ENCODE measurements at places on chromosomes 7 and 10.

GRCh38 chr7:30225863-30226613 lies 58.4 kb upstream of the ZNRF2 start:
- peak; percentile 100 for DNase-seq

- DNase-seq, result no peak
Observed at GRCh38 chr7:28957064-28957750, 923 bp downstream of the TRIL start.

GRCh38 chr10:91077549-91078071 lies 142.9 kb upstream of the PCGF5 start:
- DNase-seq, result peak; percentile 87

- DNase-seq, result no peak
Observed at GRCh38 chr10:123552760-123553554, 113.2 kb upstream of the GPR26 start.

- peak; percentile 79 for DNase-seq
Observed at GRCh38 chr10:27558612-27559020, 54.5 kb downstream of the RAB18 start.

- no peak for DNase-seq
Observed at GRCh38 chr10:122553341-122553740, 7.2 kb upstream of the DMBT1 start.

DNA sequence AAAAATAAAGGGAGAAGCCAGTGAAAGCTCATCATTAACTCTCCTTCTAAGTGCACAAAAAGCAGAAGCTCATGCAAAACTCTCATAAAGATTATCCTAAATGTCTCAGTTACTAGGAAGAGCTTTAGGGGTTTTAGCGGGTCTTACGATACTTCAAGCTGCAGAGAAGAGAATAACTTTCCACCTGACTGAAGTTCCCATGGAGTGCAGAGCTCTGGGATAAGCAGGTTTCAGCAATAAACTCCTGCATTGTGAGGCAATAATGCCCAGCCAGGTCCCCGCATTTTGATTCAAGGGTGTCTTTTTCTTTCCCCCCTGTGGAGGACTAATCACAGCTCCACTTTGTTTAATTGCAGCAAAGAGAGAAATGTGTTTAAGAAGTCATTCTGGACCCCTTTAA lies 241.9 kb upstream of the SP8 start:
- no peak for DNase-seq

GRCh38 chr7:108057951-108058481 lies 55.1 kb upstream of the LAMB1 start:
- DNase-seq, result peak; percentile 10

Measured in myocyte (in vitro differentiated cells).